Esophagus squamous epithelium (tissue), 5 donors: ENCODE measurements at places on chromosomes 12 and 14. TPM values are rescaled to one million over a fixed set of nuclear protein-coding genes. Genes with fewer than 3 reads are reported as not detected.

- DNase-seq = no peak
Measured at GRCh38 chr12:106188256-106188655, 49.5 kb upstream of the NUAK1 start.

- DNase-seq = no peak
Measured at GRCh38 chr14:96567289-96567899, 65.2 kb downstream of the PAPOLA start.

GRCh38 chr14:20460458-20461224 lies 593 bp downstream of the PIP4P1 start:
- DNase-seq = no peak

- DNase-seq = no peak
Measured at GRCh38 chr12:76176940-76177339, 92.5 kb upstream of the NAP1L1 start.

GRCh38 chr14:22168092-22168955 lies 420.7 kb downstream of the DAD1 start:
- no peak for DNase-seq

Gene MGST1
- total RNA-seq = 205 TPM

- no peak for DNase-seq
Measured at GRCh38 chr14:63727231-63727735, 582 bp downstream of the SGPP1 start.

Gene ERBB3
- total RNA-seq = 125 TPM

Gene ADAMTS20
- not detected for total RNA-seq

DNA sequence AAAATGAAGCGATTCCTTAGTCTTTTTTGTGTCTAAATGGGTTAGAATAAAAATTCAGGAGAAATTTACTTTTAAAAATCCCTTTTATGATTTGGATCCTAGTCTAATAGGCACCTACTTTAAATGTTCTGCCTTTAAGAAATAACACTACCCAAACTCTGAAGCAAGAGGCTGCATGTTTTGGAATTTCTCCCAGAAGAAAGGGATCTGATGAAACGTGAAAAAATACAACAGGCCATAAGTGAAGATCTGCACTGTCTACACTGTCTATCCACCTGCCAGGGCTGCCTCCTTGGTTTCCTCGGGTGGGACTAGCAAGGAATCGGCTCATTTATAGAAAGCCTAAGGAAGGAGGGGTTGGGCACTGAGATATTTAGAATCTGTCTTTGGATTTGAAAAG lies 22.1 kb downstream of the ACVR1B start:
- DNase-seq = no peak

Gene ANKRD33
- total RNA-seq = not detected

DNA sequence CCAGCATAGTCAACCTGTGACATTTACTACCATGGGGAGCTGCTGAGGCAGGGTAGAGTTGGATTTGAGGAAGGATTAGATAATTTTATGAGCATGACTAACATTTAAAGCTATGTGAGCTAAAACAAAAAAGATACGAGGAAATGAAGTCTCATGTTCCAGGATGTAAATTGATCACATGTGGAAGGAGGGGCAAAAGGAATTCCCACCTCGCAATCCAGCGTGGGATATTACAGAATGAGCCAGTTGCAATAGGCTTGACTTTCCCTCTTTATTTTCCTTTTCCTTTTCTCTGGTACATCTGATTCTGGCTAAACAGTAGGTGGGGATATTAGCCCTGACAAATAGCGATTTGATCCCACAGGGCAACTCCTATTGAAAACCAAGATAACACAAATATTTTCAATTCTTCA lies 214.9 kb upstream of the HMGA2 start:
- no peak for DNase-seq

GRCh38 chr12:7608184-7608911 lies 57.4 kb downstream of the APOBEC1 start:
- DNase-seq = no peak

Gene PPP1R36
- total RNA-seq = 1.3 TPM

DNA sequence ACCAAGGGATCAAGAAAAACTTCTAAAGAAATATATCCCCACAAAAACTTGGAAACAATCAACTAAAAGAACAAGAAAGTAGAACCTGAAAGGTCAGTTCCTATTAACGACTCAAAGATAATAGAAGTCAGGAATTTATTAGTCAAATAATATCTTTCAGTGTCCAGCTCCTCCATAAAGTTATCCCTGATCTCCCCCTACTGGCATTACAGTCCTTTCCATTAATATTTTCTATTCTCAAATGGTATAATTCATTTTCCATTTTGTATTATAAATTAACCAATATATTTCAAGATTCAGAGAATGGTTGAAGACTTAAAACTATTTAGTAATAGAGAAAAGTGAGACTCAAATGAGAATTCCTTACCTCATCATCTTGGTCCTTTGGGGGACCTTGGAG lies 11.6 kb upstream of the SUPT16H start:
- DNase-seq = no peak

Gene AKAP5
- total RNA-seq = not detected

GRCh38 chr12:98399532-98399931 lies 115.9 kb upstream of the TMPO start:
- DNase-seq = no peak

Gene SMIM41
- 5.7 TPM for total RNA-seq

DNA sequence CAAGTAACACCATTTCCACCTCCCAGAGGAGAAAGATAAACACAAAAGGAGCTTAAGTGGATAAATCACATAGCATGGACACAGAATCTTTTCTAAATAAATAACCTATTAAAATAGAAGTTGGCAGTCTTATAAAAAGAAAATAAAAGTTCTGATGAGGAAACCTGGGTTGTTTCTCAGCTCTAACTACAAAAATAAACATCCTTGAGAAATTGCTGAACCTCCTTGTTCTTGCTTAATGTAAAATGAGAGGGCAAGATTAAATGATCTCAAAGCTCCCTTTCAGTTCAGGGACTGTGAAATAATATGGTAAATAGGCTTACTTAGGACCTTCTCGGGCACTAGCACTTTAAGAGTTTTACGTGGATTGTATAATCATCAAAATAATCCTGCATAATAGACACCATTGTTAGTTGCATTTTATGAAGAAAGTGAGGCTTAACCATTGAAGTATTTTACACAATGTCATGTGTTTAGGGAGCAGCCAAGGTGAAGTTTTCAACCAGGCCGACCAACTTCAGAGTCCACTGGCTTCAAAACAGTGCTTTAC lies 214.0 kb upstream of the NOVA1 start:
- no peak for DNase-seq

DNA sequence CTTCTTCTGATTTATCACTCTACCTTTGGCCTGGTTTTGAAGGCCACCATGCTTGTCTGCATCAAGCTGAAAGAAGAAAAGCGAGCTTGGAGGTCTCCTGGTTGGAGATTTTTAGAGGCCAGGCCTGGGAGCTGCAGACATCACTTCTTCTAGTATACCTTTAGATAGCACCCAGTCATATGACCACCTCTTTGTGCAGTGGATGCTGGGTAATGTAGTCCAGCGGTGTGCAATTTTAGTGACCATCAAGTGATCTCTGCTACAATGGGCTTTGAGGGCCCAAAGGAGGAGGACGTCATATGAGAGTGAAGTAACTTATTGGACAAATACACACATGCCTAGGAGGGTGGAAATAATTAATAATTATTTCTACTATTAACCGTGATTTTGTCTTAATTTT lies 15.2 kb upstream of the WNT5B start:
- no peak for DNase-seq

Gene SLC4A8
- 0.04 TPM for total RNA-seq

- DNase-seq = no peak
Measured at GRCh38 chr12:121133838-121134237, 1.2 kb downstream of the P2RX7 start.

Gene KIF5A
- total RNA-seq = 0.22 TPM

- no peak for DNase-seq
Measured at GRCh38 chr14:100132903-100133510, 26.4 kb downstream of the DEGS2 start.

Gene ST8SIA1
- 5.3 TPM for total RNA-seq

Gene GCN1
- 39.5 TPM for total RNA-seq

DNA sequence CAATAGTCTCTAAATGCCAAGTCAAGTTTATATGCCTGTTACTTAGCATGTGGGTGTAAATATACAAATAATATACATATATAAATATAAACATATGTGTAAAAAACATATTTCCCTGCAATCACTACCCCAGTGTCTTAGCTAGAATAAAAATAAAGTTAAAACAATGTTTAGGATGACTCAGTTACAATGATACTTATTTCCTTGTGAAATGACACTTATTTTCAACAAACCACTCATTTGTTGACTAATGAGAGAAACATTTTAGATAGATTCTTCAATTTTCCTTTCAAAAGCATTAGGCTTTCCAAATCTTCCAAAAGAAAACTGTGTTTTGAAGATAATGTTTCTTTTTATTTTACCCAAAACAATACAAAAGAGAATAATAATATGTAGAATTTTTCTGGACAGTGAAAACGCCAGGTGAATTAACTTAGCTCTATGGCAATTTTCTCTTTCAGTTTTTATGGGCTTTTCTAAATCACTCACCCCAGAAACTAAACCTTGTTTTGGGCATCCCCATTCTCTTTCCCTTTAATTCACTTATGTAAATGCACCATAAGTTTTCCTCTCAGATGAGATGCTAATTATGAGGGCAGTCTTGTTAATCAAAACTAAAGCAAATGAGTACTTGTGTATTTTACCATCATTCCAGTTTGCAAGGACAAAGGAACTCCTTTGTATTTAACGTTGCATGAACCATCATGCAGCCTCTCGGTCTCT lies 465.9 kb downstream of the BCAT1 start:
- no peak for DNase-seq

Gene TAS2R20
- 2.3 TPM for total RNA-seq

DNA sequence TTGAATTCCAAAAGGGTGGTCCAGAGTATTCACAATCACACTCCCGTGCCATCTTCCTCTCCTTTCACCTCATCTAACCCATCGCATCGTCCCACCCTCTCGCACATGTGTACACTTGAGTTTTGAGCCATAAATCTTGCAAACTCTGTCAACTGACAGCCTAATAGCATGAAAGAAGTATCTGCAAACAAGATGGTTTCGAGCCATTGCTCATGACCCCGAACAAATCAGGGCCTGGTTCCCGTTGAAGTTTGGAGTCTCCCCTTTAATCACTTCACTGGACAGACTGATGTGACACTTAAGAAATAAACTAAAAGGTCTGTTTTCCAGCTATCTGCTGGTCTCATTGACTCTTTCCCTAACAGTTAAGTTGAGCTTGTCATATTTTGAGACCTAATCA lies 223.6 kb upstream of the SOX5 start:
- no peak for DNase-seq

DNA sequence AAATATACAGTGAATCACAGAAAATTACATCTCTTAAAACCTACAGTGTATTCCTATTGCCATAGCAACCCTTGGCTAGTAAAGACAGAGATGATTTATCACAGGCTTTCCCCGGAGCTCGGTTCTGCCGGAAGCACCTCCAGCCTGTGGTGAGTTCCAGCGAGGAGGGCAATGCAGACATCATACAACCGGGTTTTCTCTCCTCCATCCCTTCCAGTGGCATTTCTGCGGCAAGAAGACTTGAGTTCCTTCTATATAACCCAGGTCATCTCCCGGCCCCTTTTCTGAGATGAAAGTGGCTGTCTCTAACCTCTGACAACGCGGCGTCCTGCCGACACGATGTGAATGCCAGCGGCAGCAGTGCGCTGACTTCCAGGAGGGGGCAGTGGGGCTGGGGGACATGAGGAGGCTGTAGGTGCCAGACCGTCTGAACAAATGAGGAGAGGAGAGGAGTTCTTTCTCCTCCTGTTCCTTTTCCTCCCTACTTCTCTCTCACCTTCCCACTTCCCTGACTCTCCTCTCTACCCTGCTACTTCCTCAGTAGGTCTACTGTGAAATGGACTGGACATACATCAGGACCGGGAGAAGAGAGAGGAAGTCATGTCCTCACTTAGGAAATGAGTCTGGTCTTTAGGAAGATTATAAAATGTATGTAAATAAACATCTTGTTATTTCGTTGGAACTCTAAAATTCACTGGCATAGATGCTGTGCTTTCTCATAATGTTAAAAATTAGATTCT lies 68.6 kb upstream of the MAX start:
- no peak for DNase-seq

DNA sequence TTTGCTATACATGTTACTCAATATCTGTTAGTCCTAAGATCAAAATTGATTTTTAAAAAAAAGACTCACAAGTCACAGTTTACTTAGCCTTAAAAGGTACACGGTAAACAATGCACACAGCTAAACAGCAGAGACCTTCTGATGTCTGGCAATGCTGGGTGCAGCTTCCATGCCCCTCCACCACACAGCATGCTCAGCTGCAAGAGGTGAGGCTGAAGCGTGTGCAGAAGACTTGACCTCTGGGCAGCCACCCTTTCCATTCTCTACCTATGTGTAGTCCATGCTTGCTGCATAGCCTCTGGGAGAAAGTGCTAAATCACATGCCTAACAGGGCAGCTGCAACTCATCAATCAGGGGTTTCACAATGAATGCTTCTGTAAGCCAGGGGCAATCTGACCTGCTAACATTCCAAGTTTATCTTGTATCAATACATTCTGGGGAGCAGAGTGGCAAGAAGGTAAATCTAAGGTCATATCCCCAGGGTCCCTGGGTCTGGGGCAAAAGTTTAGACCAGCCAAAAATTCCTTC lies 44.5 kb upstream of the AMN1 start:
- no peak for DNase-seq

DNA sequence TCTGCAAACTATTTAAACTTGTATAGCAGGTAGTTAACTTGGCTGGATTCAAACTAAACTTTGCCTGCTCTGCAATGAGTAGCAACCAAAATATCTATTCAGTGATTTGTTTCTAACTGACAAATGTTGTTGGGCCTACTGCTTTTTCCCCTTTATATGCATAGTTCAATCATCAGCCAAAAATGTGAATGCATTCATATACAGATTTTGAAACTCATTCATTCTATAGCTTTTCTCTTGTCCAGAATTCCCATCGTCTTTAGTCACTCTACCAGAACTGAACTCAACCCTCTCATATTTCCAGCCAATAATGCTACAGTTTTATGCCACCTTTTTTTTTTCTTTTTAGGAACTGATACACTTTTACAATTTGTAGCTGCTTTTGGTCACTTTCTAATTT lies 599.8 kb downstream of the RPL10L start:
- DNase-seq = no peak

Gene GALNT16
- total RNA-seq = 0.53 TPM

DNA sequence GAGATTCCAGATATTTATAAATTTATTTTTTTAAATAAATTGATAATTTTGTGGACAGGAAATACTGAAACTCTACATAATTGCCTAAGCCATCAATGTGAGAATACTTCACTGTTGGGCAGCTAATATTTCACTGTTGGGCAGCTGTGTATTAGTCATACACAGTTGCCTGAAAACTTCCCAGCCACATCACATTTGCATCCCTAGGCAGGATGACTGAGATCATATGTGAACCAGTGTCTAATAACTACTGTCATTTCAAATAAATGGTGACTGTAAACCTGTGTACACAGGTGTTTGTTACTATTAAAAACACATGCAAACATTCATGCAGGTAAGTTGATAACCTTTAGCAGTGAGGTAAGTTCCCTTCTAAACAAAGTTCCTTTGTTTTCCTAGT lies 43.9 kb downstream of the TMTC3 start:
- no peak for DNase-seq

DNA sequence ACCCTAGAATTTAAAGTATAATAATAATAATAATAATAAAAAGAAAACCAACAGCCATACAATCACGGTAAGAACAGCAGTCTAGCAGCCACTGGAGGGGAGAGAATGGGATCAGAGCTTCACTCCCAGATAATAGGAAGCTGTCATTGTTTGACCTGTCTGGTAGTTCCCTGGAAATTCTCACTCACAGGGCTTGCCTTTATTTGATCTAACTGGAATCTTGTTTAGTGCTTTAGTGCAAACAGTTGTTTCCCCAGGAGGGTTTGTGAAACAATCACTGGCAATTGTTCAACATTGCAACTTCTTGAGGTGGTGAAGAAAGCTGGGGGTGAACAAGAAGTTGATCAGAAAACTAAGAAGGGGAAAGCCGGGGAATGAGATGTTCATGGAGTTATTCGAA lies 68.7 kb upstream of the PTCSC3 start:
- no peak for DNase-seq

Gene ADAM21
- total RNA-seq = not detected
